ENCODE measurements at places on chromosomes 1 and 21. TPM values are rescaled to one million over a fixed set of nuclear protein-coding genes. Genes with fewer than 3 reads are reported as not detected.

Gene FAM43B
- not detected for total RNA-seq

Gene CLDN19
- total RNA-seq: not detected

Gene PRAMEF11
- not detected for total RNA-seq

Gene C1orf56
- total RNA-seq: 1.4 TPM

Gene G0S2
- total RNA-seq: 1.3 TPM

Gene RORC
- total RNA-seq: 0.76 TPM

Gene ADCY10
- total RNA-seq: not detected

Gene CD247
- total RNA-seq: 251 TPM

Gene TLR5
- 0.35 TPM for total RNA-seq

Gene AQP10
- total RNA-seq: not detected

Gene MX2
- total RNA-seq: 54.4 TPM

Gene SGIP1
- not detected for total RNA-seq

Gene EFCAB14
- total RNA-seq: 80.1 TPM

Gene KANK4
- not detected for total RNA-seq

Gene SYT14
- not detected for total RNA-seq

Gene REN
- not detected for total RNA-seq

Gene MCOLN2
- 10.4 TPM for total RNA-seq

Gene CFHR3
- not detected for total RNA-seq

Gene ITGB2
- 565 TPM for total RNA-seq

Gene VWA1
- 0.33 TPM for total RNA-seq

Gene KRTAP19-8
- total RNA-seq: not detected

Gene APOBEC4
- total RNA-seq: not detected

Gene PM20D1
- 0.71 TPM for total RNA-seq

Gene LRRC3
- 4.2 TPM for total RNA-seq

Gene CR2
- not detected for total RNA-seq

Gene SAMD13
- 0.24 TPM for total RNA-seq

Gene NBPF4
- not detected for total RNA-seq

Gene FMO5
- 0.55 TPM for total RNA-seq

Gene SYPL2
- total RNA-seq: not detected

Gene HAO2
- total RNA-seq: not detected

Gene HPDL
- 5.0 TPM for total RNA-seq

Gene TEDDM1
- not detected for total RNA-seq

Gene PLA2G5
- not detected for total RNA-seq

Gene CD2
- total RNA-seq: 188 TPM

Gene GBP6
- 0.40 TPM for total RNA-seq

Gene CA6
- 2.1 TPM for total RNA-seq

Gene ENAH
- not detected for total RNA-seq

Gene LAPTM5
- 580 TPM for total RNA-seq

Gene C1orf87
- not detected for total RNA-seq

Gene NPPB
- total RNA-seq: not detected

Gene GBP1
- 177 TPM for total RNA-seq

Gene COL8A2
- total RNA-seq: not detected

Gene HSD11B1
- total RNA-seq: 1.6 TPM

Gene GJB4
- not detected for total RNA-seq

Gene UMODL1
- total RNA-seq: 0.20 TPM

Gene WARS2
- total RNA-seq: 11.8 TPM

Gene DIRAS3
- total RNA-seq: not detected

Gene TCEA3
- 62.2 TPM for total RNA-seq

Gene OR10Z1
- total RNA-seq: not detected

Data from activated naive CD4-positive, alpha-beta T cell treated with anti-CD3 and anti-CD28 coated beads, Interleukin-2, amount 10 ng/mL, durations not matched to agents 5 hours and 36 hours (primary cell).